ENCODE measurements at places on chromosomes 1 and 21.

- no peak for DNase-seq
These were observed 374.6 kb upstream of the ESRRG start for GRCh38 chr1:217097819-217098218.

- DNase-seq = no peak
These were observed 714 bp upstream of the AKIRIN1 start for GRCh38 chr1:38990386-38990737.

- DNase-seq = no peak
These were observed 15.7 kb upstream of the IGSF21 start for GRCh38 chr1:18091660-18092446.

- no peak for DNase-seq
These were observed 82.0 kb upstream of the HIVEP3 start for GRCh38 chr1:42000766-42001165.

GRCh38 chr1:217605390-217605789 is 25.5 kb downstream of the GPATCH2 start:
- DNase-seq = no peak

- no peak for DNase-seq
These were observed 15.9 kb downstream of the PALMD start for GRCh38 chr1:99661780-99662179.

- DNase-seq = no peak
These were observed 90.7 kb upstream of the CSF3R start for GRCh38 chr1:36573445-36573844.

GRCh38 chr1:65467536-65467935 is 47.1 kb downstream of the LEPR start:
- DNase-seq = no peak

DNA sequence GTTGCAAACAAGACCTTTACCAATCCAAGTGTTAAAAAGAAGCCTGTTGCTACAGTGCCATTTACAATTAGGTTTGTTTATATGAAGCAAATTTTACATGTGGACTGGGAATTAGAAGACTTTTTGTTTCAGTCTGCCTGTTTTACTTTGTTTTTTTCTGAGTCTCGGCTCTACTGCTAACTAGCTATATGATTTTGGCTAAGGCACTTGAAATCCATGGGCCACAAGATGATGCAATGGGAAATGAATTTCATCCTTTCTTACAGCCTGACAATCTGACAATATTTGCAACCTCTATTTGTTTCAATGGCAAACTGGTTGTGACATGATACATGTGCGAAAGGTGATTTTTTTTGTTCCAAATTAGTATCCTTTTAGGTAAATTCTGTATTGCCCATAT is 3.7 kb upstream of the PEX11B start:
- DNase-seq = no peak

GRCh38 chr1:206930210-206930798 is 8.6 kb upstream of the FCMR start:
- DNase-seq = no peak

DNA sequence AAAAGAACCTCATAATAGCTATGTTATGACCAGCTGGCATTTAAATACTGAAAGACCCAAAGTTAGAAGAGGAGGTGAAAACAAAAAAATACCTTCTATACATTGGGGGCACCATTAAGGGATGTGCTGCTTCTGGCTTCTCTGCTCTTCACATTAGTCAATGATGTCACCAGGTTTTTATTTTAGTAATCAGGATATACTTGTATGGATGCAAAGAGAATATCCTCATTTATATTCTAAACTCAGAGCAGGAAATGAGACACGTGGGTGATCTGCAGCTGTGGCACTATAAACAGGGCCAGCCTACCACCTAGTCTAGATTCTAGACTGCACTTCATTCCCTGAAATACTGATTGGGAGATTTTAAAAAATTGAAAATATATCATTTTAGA is 51.2 kb downstream of the WLS start:
- DNase-seq = no peak

- no peak for DNase-seq
These were observed 96.4 kb upstream of the FMN2 start for GRCh38 chr1:239995281-239995680.

DNA sequence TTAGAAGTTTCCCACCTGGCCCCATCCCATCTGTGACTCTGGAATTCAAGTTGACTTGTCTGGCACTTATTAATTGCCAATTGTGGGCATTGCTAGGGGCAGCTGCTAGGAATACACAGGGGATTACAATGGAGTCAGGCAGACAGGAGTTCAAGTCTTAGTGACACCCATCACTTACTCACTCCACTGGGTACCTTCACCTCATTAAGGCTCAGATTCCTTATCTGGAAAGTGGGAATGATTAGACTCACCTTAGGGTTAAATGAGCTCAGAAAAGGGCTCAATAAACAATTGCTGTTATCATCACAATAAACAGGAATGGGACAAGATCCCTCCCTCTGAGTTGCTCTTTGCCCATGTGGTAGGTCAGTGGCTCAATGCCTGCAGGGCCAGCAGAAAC is 18.2 kb downstream of the GRIK3 start:
- DNase-seq = no peak

Data from activated T-helper 1 cell treated with anti-CD3 and anti-CD28 coated beads, Interleukin-2, amount 50 U/mL, for 16 hours (primary cell).